Activated CD8-positive, alpha-beta memory T cell treated with anti-CD3 and anti-CD28 coated beads, Interleukin-2, amount 50 U/mL, for 4 hours (primary cell): ENCODE measurements at places on chromosomes 16 and 17.

DNA sequence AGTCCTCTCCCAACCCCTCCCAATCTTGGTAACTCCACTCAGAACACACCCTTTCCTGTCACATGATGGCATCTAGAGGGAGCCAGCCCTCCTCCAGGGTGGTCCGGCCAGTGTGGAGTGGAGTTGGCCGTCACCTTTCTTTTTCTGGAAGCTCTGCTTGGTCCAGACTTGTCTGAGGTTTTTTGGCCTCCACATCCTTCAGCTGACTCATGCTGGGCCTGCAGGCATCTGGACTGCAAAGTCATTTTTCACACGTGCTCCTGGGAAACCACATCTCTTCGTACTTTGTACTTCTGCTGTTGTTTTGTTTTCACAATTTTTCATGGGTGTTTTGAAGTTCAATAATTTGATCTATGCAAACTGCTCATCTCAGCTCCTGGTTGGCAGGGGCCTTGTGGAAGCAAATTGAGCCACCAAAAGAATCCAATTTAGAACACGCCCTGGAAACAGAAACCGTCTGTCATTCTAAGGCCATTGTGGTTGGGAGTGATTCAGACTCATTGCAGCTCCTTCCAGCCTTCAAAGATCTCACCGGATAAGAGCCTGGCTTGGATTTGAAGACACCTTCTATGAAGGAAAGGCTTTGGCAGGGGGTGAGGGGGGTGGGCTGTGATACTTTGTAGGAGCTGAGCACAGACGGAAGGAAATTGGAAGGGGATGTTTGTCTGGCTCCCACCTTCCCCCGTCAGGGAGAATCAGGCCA lies 42.4 kb upstream of the NF1 start:
- DNase-seq = no peak

DNA sequence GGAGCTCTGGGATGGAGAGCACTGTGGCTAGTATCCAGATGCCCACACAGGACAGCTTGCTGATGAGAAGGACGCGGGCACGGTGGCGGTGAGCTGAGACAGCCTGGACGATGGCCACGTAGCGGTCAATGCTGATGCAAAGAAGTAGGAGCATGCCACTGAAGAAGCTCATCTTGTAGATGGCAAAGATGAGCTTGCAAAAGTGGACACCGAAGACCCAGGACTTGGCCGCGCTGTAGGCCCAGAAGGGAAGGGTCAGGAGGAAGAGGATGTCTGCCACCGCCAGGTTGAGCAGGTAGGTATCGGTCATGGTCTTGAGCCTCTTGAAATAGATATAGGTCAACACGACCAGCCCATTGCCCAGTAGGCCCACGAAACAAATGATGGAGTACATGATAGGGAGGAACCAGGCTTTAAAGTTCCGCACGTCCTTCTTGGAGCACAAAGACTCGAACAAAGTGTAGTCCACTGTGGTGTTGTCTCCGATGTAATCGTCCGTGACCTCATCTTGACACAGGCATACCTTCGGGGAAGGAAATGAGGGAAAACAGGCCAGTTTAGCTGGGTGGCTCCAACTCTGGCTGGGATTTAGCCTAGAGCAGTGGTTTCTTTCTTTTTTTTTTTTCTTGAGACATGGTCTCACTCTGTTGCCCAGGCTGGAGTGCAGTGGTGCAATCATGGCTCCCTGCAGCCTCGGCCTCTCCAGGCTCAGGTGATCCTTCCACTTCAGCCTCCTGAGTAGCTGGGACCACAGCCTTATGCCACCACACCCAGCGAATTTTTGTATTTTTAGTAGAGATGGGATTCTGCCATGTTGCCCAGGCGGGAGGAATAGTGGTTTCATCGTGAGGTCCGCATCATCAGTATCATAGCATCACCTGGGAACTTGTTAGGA lies 9.7 kb downstream of the CCR7 start:
- no peak for DNase-seq

- no peak for DNase-seq
Measured at GRCh38 chr16:24164416-24164815, 91.7 kb upstream of the CACNG3 start.

DNA sequence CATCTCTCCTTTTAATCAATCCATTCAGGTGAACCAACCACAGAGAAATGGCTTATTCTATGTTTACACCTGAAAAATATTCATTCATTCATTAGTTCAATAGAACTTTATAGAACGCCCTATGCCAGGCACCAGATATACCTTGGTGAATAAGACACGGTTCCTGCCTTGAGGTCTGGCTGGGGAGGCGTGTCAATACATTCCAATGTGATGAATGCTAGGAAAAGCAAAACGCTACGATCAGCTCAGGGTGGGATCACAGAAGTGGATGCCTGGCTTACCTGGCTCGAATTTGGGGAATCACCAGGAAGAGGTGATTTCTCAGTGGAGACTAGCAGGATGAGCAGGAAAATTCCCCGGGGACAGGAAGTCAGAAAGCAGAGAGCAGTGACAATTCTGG lies 17.5 kb upstream of the WFIKKN2 start:
- no peak for DNase-seq

- no peak for DNase-seq
Measured at GRCh38 chr16:31377210-31377903, 15.8 kb upstream of the ITGAD start.

DNA sequence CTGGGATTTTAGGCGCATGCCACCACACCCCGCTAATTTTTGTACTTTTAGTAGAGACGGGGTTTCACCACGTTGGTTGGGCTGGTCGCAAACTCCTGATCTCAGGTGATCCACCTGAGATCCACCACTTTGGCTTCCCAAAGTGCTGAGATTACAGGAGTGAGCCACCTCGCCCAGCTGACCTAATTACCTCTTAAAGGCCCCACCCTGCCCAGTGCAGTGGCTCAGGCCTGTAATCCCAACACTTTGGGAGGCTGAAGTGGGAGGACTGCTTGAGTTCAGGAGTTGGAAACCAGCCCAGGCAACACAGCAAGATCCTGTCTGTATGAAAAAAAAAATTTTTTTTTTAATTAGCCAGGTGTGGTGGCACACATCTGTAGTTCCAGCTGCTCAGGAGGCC lies 2.9 kb upstream of the COASY start:
- DNase-seq = no peak

DNA sequence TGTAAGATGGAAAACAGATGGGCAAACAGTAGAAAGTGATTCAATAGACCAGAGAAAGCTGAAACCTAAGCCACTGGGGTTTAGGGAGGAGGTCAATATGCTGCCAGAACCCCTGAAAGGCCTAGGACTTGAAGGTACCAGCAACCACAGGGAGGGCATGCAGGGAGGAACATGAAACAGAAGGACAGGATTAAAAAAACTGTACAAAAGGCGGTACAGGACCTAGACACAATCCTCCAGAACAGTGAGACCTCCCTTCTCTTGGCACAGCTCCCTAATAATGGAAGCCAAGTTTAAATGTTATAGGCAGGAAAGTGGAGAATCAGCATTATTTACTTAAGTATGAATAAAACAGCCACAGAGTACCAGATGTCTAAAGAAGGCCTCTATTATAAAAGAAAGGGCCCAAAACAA lies 105.5 kb downstream of the SPAG9 start:
- DNase-seq = no peak

- no peak for DNase-seq
Measured at GRCh38 chr16:86217001-86217890, 293.1 kb upstream of the FOXF1 start.

DNA sequence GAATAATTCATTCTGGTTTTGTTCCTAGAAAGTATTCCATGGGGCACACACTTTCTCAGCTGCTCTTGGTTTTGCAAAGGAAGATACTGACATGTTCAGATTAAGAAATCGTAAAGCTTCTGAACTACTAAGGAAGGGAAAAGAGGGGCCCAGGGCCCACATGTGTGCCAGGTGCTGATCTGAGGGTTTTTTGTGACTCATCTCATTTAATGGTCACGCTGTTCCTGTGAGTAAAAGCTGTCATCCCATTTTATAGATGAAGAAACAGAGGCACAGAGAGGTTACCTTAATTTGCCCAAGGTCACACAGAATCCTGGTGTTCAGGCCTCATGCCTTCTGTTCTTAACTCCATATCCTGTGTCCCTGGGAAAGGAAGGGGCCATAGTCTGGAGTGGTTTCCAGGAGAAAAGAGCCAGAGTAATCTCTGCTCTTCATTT lies 113.2 kb downstream of the MSI2 start:
- DNase-seq = no peak

DNA sequence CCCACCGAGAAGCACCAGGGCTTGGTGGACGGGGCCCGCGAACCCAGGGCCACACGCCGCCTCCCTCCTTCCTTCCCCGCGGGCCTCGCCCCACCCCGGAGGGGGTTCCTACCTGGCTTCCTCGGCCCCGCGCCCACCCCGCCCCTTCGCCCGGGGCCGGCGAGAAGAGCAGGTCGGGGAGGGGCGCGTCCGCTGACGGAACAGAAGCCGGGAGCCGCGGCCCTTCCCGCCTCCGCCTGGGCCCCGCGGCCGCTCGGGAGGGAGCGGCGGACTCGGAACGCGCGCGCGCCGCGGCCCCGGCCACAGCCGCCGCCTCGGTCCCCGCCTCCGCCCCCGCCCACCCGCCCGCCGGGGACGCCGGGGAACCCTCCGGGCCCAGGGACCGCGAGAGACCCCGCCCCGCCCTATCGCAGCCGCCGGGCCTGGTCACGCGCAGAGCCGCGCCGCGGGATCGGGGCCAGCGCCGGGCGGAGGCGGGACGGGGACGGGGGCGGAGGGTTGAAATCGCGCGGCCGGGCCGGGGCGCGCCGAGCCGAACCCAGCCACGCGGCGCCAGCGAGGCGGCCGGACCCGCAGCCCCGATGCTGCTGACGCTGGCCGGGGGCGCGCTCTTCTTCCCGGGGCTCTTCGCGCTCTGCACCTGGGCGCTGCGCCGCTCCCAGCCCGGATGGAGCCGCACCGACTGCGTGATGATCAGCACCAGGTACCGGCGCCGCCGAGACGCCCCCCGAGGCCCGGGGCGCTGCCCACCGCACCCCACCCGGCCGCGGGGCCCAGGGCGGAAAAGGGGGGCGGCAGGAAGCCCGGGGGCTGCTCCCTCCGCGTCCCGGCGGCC lies at the start of gene TLCD3A:
Gene TLCD3A, plus strand, starts transcription at position 530 of the 835 bp plus-strand sequence. Its CDS starts 52 bp downstream, at position 582.
- peak; percentile 60 for DNase-seq

DNA sequence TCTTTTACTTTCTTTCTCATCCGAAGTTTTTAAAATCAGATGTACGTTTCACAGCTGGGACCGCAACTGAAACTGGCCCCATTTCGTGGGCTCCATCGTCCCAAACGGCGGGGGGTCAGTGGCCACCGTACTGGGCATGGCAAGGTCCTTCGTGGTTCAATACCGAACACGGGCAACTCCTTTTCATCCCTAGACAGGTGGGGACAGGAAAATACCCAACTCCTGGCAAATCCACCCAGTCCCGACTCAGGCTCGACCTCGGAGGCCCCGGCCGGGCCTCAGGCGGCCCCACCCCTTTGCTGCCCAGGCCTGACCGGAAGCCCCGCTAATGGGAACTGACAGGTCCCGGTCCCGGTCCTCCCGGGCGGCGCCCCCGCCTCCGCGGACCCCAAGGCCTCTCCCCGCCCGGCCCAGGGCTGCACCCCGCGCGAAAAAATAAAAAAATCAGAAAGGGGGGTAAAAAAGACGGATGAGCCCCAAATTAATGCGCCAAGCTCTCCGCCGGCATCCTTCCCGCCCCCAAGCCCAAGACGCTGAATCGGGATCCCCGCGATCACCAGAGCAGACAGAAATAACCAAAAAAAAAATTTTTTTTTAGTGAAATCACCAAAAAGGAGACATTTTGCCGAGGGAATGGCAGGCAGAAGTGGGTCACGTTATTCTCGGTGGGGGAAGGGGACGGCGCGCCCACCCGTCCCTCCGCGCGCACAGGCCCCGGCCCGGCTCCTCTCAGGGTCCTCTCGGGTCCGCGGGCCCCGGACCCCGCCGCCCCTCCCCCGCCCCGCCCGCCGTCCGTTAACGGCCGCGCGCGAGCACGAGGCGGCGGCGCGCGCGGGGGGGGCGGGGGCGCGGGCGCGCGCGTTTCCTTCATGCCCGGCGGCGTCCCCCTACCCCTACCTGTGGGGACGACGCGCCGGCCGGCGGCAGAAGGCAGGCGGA lies 562 bp downstream of the ZC3H7A start:
- DNase-seq = peak; percentile 19

- no peak for DNase-seq
Measured at GRCh38 chr17:4394208-4395110, 28.0 kb upstream of the UBE2G1 start.

DNA sequence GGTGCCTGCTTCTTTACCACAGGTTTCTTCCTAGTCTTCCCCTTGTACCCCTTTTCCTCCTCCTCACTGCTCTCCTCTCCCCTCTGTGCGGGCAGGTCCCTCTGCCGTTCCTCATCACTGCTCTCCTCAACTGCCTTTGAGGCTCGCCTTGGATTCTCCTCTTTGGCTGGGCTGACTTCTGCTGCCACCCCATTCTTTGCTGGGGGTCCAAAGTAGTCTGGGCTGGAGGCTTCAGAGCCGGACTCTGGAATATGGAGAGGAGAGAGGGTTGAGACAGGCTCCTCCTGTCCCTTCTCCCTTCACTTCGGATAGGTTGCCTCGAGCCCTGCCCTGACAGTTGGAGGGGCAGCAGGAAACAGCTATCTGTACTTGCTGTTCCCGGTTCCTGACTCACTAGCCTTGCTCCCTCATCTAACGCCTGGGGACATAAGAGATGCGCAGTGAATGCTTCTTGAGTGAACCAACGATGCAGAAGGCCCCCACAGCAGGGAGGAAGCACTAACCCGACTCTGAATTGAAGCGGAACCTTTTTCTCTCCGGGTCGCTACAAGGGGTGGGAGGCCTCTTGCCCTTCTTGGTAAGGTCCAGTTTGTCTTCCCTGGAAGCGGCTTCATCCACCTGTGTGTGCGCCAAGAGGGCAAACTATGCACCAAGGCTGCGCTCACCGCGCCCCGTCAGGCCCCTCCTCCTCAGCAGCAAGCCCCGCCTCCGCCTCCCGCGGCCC lies 655 bp downstream of the HIRIP3 start:
- DNase-seq = peak; percentile 67

- DNase-seq = no peak
Measured at GRCh38 chr16:10988879-10989278, 44.5 kb downstream of the CLEC16A start.

DNA sequence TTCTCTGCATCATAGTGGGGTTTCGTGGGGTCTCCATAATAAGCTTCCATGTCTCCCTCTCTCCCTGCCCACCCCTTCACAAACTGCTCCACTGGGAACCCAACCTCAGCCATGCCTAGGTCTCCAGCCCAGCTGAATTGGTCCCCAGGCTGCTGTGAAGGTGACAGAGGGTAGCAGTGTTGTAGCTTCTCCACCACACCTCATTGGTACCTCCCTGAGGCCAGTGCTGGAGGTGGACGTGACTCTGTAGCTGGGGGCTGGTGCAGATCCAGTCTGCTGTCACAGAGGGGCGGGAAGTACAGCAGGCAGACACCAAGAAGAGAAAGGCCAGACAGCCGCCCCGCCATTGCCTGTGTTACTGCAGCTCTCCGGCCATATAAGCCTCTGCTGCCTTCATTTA lies 82.1 kb downstream of the OR1D5 start:
- no peak for DNase-seq
